NT2/D1 (cell line): ENCODE measurements at places on chromosomes 4 and X.
A peak's percentile ranks its signal among the peaks of the same experiment; 100 is the strongest.

DNA sequence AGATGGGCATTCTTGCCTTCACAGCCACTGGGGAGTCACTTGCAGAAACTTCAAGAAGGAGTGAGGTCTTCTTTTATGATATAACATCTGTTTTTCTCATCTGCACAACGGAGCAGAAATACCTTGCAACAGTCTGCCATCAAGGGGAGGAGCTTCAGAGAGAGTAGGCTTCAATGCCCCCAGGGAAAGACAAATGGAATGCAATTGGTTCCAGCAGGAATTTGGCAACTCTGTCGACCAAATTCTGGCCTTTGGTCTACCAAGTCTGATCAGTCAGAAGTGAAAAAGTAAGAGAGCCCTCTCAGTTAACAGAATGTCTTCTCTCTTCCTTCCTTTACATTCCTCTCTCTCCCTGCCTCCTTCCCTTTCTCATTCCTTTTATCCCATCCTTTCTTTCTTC lies 229.3 kb downstream of the IDS start:
- no peak for DNase-seq

DNA sequence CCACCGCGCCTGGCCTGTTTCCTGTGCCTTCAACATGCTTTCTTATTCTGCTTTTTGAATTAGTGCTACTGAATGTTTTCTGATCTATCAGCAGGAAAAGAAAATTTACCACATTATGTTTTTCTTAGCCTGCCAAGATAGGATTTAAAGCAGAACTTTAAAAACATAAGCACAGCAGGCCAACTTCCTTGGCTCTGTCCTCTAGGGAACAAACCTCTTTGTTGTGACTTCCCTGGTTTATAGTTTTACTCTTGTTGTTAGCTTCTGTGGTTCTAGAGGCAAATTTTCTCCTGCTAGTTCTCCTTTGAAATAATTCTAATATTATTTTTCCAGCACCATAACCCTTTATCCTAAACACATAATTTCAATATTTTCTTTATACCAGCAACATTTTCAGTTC lies 605.1 kb downstream of the ADGRL3 start:
- no peak for DNase-seq

- no peak for DNase-seq
These were observed 14.7 kb downstream of the BCORL1 start for GRCh38 chrX:129997086-129997485.

DNA sequence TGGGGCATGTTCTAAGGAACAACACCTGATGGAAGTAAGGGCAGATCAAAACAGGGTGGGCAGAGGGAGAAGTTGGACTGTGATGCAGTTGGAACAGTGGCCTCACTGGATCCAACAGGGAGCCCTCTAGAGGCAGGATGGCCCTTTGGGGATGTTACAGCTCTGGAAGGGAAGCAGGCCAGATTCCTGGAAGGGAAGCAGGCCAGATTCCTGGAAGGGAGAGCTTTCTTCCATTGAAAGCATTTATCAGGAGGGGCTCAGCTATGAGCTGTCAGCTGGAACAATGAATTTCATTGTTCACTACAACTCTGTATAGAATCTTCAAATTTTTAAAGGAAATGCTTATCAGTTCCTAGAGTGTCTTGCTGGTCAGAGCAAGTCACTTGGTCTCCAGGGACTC lies 17.7 kb downstream of the IL15 start:
- peak; percentile 5 for DNase-seq

DNA sequence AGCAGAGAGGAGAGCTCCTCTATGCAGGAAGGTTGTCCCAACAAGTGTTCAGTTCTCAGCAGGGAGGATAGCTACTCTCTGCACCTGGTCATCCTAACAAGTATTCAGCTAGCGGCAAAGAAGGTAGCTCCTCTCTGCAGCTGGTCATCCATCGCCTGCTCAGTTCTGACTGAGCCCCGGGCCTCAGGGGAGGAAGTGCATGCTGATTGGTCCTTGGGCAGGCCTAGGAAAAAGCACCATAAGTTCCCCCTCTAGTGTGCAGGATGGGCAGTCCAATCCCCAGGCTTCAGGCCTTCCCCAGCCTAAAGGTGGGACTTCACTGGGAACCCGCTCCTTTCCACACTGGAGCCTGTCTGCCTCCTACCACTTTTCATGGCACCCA lies 4.4 kb upstream of the FBXW7 start:
- no peak for DNase-seq
